ENCODE measurements at places on chromosomes 3 and 15.

- no peak for DNase-seq
Observed at GRCh38 chr3:12729051-12729651, 29.9 kb downstream of the TMEM40 start.

DNA sequence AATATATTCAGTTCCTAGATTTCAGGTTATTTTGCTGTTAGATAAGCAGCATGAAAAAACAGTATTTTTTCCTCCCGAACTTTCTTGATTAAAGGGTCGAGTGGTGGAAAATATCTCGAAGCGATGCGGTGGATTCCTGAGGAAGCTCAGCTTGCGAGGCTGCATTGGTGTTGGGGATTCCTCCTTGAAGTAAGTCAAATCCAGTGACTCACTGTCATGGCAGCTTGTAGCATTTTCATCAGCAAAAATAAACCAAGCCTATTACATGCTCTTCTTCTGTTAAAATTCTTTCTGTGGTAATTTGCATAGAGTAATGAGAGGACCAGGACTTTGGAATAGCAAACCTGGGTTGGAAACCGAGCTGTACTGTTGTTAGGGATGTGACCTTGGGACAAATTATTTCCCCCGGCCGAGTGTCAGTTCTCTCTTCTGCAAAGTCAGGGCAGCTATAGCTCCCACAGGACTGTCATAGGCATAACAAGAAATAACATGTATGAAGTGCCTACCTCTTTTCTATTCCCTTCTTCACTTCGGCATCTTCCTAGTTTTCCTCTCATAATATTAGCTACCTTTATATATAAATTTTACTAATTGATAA is 75.6 kb downstream of the UBP1 start:
- DNase-seq: no peak

DNA sequence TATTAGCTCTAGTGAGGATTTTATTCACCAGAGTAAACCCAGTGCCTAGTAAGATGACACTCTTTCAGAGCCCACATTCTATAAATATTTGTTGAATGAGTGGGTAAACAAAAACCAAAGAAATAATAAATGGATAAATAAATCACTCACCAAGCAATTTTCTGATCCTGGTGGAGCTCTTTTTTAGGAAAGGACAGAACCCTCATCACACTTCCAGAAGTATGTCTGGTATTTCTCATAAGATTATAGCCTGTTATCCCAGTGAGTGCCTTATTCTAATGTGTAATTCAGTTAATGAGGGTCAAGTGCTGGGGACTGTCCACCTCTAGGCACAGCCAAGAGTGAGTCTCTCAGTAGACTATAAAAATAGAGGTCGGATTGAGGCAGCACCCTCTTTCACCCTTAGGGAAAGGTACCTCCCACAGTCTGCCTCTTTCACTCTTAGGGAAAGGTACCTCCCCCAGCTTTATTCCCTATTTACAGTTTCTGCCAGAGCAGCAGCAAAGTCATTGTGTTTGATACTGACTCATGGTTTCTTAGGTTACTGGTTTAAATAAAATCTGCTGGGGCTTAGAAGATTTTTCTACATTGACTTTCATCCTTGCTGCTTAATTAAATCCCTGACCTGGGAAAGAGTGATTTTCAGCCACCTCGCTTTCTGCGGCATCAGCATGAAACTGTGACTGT is 145.0 kb downstream of the STAC start:
- DNase-seq: no peak

DNA sequence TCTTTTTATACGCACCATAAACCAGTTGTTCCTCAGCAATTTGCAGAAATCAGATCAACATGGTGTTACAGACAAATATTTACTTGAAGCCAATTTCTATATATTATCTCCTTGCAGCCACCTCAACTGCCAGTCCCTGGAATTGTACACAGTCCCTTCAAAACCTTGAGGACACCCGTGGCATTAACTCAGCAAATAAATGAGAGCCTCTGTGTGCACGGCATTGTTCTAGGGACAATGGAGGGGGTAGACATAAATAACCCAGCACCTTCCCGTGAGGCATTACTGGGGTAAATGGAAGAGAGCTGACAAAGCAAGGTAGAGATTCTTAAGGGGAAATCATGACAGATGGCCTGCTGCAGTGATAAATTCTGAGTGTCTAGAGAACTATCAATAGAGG is 12.5 kb downstream of the TM2D3 start:
- no peak for DNase-seq

GRCh38 chr15:47932951-47933641 is 187.7 kb upstream of the SLC24A5 start:
- no peak for DNase-seq

GRCh38 chr15:77416954-77417353 is 3.0 kb downstream of the PEAK1 start:
- no peak for DNase-seq

DNA sequence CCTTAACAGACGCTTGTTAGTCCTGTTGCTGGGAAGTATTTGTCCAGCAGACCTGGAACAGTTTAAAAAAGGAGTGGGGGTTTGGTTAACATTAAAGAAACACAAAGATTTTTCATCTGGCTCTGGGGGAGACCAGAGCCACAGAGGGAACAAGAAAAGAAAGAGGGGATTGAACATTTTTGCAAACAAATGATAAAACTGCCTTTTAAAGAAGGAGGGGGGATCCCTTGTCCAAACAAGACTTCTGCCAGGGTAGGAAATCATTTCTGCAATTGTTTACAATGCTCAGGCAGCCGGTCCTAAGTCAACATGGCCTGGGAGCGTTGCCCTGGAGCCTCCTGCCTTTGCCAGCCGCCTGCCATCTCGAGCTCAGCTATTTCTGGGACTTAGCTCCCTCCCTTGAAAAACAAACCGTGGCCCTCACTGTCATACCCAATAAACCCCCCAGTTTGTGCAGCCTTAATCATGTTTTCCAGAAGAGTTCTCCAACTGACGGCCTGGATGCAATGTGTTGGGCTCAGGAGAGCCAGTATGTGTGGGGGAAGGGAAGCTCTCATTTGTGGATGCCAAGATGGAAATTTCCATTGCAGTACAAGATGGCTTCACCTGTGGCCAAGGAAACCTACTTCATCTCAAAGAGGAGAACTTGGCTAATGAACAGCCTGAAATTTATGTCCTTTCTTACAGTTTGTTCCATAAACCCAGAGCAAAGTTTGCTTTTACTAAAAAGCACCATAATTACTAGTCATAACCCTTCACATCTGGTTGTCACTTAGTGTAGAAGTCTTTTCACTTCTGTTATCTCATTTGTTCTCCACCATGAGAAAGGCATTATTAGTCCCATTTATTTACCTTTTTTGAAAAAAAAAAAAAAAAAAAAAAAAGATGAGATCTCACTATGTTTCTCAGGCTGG is 75.9 kb upstream of the RNU6-1 start:
- DNase-seq: no peak

- DNase-seq: no peak
Observed at GRCh38 chr15:61871926-61872522, 188.2 kb downstream of the VPS13C start.

DNA sequence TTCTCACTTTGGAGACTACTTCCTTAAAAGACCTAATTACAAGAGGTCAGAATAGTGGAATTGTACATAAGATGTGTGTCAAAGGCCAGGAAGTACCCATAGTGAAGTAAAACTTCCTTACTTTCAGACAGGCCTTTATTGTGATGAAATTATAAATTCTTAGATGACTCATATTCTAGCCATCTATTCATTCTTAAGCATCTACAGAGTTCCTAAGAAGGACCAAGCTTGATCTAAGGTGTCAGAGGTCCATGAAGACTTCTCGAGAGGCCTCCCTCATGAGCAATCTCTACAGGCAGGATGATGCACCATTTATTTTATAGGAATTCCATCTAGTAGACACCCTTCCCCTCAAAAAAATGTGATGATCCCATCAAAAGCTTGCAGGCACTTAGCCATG is 493.3 kb downstream of the MAGI1 start:
- no peak for DNase-seq

DNA sequence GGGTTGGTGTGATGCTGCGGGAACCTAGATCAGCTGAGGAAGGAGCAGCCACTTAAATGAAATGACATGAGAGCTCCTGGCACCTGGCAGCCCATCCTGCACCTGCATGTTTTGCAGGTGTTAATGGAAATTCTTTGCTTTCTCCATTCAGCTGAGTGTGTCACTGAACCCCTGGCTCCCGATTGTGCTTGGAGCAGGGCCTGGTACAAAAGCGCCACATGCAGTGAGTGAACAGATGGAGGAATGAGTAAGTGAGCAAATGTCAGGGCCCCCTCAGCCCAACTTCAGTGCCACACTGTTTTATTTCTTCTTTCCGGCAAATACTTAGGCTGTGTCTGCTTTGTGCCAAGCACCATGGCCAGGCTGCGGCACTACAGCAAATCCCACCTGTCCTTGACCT is 132.2 kb downstream of the ASB7 start:
- DNase-seq: no peak

- DNase-seq: no peak
Observed at GRCh38 chr15:81211376-81211775, 14.7 kb downstream of the IL16 start.

GRCh38 chr3:157407769-157408168 is 28.9 kb upstream of the PTX3 start:
- DNase-seq: no peak

GRCh38 chr3:78924711-78925110 is 843.1 kb downstream of the ROBO1 start:
- no peak for DNase-seq

DNA sequence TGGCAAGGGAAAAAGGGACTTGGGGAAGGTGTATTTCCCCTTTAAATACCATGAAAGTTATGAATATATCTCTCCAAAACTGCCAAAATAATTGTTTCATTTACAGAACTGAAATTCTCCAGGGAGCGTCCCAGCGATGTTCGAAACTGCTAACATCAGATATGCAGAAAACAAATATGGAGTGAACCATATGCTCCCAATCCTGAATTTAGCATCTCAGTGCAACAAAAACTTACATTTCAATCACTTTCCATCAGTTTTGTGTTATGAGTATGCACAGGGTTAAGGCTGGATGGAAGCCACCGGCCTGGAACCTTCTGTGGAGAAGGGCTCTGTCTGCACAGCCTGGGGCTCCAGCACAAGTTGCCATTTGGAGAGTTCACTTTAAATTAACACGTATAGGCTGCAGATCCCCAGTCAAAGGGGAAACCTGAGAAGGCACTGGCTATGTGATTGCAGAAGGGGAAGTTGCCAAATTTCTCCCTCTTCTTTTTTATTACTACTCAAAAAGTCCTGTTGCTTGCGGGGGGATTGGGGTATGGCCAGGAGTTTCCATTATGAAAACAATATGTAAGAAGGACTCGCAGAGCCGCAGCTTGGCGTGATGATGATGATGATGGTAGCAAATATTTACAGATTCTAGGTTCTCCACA is 56.9 kb upstream of the FOXP1 start:
- no peak for DNase-seq

DNA sequence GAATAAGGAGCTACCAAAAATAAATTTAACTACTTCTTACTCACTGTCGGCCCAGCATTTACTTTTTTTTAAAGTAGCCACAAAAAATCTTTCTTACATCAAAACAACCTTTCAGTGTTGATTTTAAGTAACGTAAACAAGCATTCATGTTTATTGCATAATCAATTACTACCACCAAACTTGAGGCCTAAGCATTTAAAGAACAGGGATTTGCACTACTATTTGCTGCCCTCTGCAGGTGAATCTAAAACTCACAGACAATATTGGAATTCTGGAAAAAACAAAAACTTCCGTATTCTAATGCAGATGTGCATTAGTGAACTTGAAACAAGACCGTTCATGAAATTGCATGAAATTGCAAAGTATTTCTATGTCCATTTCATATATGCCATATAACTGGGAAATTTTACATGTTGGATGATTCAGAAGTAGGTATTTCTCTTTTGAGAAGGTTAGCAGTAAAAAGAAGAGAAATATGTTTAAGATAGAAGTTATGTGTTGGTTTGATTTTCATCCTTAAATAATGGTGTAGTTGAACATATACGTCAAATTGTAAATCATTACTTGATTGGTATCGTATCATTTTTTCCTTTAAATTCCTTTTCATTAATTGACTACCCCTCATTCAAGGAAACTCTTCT is 55.6 kb downstream of the CGGBP1 start:
- no peak for DNase-seq

GRCh38 chr3:131048030-131048429 is 21.4 kb downstream of the NEK11 start:
- DNase-seq: no peak

DNA sequence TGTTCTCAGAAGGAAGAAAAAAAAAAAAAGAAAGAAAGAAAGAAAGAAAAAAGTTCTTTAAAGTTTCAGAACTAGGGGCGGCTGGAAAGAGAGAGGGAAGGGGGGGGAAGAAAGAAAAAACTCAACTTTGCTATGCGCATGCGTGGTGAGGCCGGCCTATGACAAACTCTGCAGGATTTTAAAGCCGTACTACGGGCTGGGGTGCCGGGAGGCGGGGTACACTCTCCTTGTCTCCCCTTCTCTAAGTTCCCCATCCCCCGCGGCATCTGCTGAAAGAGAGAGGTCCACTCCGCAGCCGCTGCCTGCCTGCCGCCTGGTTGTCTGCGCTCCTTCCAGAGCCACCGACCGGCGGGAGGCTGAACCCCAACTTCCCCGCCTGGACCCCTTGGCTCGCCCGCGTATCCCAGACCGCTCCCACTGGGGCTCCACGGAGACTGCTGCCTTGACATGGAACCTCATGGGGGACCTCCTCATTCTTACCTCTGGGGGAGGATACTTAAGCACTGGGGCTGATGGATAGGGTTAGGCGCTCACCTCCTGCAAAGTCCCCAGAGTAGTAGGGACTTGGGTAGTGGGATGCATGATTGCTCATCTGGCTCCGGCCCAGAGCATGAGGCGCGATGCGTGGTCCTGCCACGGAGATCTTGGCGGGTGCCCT is 1.4 kb upstream of the WNT5A start:
- DNase-seq: no peak

- DNase-seq: no peak
Observed at GRCh38 chr3:17825298-17825697, 82.9 kb upstream of the TBC1D5 start.

GRCh38 chr3:19457449-19457848 is 309.1 kb downstream of the KCNH8 start:
- DNase-seq: no peak

DNA sequence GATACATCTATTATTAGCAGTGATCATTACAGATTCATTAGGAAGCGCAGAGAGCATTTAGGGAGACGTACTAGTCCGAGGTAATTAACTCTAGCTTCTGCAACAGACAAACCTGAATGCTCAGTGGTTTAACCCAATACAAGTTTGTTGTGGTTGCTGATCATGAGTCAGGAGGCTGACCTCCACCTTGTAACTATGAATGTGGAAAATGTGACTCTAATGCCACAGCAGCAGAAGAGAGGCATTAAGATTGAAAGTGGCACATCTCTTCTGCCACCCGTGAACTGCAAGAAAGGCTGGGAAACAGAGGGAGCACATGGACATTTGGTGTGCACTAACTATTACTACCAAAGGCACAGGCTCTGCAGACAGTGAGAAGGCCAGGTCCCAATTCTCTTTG is 71.2 kb upstream of the C3orf80 start:
- no peak for DNase-seq

- DNase-seq: no peak
Observed at GRCh38 chr3:172869784-172870518, 119.4 kb downstream of the ECT2 start.

GRCh38 chr3:43994657-43995546 is 246.8 kb upstream of the TOPAZ1 start:
- no peak for DNase-seq

Data from effector CD8-positive, alpha-beta T cell (primary cell).